ENCODE measurements at places on chromosomes 2 and 18.

- DNase-seq = no peak
These were observed 105.0 kb downstream of the LTBP1 start for GRCh38 chr2:33051586-33052360.

DNA sequence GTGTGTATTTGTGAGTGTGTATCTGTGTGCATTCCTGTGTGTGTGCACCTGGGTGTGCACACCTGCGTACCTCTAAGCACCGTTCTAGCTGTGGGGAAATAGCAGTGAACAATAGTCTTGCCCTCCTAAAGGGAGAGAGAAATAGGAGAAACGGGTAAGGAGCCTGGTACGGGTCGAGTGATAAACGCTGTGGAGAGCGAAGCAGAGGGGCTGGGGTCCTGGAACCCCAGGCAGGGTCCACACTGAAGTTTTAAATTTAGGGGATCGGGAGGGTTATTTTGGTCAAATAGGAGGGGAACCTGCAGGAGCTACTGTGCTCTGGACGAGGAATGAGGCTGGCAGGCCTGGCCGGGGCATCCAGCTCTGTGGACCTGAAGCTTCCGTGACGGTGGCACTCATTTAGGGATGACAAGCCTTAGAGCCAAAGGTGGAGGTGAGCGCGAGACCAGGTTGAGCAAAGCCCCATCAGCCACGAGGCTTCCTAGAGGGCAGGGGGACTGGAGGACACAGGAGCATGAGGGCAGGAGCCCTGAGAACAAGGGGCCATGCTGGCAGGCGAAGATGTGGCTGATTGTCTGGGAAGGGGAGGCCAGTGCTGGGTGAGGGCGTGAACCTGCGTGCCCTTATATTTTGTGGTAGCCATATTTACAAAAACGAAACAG is 188.0 kb downstream of the RTP5 start:
- no peak for DNase-seq

- DNase-seq = no peak
These were observed 40.2 kb upstream of the GMCL1 start for GRCh38 chr2:69789175-69789721.

GRCh38 chr2:196464311-196464710 is 175.2 kb upstream of the CCDC150 start:
- DNase-seq = no peak

DNA sequence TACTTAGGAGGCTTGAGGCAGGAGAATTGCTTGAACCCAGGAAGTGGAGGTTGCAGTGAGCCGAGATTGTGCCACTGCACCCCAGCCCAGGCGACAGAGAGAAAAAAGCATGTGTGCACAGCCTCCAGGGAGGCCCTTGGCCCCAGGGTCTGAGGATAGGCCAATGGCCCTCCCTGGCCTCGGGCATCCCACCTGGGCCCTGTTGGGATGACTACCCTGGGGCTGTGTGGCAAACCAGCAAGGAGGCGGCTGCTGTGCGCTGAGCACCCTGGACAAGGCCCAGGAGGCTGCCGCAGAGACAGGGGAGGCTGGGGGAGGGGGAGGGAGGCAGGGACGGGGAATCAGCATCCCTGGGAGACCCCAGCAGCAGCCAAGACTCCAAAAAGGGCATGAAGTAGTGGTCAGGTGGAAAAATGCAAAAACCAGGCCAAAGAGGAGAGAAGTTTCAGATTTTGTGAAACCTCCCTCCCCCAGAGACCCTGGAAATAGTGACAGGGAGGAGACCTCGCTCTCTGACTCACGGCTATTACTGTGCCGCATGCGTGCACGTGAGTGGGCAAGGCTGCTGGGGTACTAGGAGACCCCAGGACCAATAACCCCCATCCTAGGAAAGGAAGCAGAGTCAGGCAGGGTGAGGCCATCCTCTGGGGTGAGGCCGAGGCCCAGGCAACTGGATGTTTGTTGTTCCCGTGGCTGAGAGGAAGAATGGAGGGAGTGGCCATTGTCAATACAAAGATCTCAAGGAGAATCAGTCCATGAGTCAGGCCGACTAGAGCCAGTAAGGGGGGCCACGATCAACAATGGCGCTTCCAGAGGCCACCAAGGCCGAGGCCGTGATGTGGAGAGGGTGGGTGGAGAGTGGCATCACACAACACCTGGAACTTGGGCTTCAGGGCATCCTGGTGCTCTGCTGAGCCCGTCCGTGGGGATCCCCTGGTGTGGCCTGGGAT is 16.0 kb upstream of the B3GNT7 start:
- no peak for DNase-seq

GRCh38 chr2:158214431-158214830 is 112.8 kb downstream of the UPP2 start:
- DNase-seq = no peak

DNA sequence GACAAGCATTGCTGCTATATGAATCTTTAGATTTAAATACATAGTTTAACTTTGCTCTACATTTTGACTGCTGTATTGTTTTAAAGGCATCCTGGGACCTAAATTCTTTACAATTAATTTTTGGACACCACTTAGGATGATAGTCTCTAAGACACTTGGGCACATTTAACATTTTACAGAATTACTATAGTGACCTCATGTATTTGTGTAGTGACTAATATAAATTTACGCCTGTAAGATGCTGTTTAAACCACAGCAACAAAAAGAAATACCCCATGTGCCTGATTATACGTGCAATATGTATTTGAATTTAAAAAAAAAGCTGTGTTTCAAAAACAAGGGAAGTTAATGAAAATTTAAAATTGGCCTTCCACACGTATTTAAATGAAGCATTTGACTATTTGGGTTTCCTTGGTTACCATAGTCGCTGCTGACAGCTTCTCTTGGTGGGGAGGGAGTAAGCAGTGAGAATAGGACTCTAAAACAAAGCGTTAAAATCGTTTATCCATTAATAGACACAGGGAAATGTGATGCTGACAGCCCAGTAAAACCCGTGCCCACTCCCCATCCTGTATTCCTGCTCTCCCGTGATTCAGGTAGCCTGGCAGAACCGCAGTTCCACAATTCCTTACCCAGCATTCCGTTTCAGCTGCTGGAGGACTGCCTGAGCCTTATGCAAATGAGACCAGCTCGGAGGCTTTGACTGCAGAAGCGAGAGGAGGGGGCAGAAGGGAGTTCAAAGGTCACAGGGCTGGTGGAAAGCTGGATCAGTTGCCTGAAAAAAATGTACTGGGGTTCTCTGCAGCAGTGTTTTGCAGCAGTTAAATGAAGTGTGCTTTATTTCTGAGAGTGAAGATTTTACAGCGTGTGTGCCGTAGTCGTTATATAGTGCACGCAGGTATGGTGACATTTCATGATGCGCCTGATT is 104.3 kb downstream of the CSRNP3 start:
- DNase-seq = no peak

DNA sequence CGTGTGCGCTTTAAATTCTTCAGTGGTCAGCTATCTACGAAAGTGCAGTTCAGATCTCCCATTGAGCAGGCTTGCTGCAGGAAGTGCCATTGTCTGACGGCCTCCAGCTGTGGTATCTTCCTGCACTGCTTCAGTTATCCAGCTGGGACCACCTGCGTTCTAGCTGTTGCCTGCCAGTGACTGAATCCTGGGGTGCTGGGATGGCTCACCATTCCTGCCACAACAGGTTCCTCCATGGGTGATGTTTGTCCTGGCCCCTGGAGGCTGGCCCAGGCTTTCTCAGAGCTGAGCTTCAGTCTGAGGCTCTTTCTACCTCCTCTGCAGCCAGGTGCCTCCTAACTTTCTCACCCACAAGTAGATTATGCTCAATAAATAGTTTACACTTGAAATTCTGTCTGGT is 498.5 kb upstream of the HS6ST1 start:
- DNase-seq = no peak

DNA sequence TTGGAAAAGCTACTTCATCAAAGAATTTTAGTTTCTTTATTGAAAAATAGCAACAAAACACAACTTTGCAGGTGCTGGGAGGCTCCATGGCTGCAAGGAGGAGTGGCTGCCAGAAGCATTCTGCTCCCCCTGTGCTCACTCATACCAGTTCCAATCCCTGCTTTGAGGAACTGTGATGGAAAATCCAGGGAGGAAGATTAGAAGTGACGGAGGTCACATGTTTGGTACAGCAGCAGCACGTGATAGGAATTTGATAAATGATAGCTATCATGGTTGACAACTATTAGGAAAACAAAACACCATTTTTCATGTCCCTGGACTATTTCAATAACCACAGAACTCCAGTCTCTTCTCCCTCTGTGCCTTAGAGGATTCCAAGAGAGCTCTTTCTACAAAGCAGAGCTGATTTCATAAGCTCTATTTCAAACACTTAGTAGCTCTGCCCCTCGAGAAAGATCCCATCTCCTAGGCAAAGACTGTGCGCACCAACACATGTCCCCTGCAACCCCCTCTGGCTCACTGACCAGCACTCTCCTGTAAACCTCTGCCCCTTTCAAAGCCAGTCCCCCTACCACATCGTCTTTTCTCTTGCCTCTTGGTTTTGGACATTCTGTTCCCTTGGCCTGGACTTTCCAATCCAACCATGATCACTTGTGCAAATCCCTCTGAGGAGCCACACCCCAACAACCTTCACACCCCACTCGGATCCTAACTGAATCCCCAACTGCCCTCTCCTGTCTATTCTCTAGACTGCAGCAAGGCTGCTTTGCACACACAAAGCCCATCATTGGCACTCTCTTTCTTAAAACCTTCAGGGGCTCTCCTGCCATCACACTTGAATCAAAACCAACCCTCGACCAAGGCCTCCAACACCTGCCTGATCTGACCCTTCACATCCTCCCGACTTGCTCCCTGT is 352.4 kb upstream of the PKDCC start:
- DNase-seq = no peak

GRCh38 chr2:27025281-27025800 is 7.4 kb upstream of the TMEM214 start:
- no peak for DNase-seq

GRCh38 chr2:54610700-54611099 is 112.8 kb upstream of the EML6 start:
- DNase-seq = no peak

DNA sequence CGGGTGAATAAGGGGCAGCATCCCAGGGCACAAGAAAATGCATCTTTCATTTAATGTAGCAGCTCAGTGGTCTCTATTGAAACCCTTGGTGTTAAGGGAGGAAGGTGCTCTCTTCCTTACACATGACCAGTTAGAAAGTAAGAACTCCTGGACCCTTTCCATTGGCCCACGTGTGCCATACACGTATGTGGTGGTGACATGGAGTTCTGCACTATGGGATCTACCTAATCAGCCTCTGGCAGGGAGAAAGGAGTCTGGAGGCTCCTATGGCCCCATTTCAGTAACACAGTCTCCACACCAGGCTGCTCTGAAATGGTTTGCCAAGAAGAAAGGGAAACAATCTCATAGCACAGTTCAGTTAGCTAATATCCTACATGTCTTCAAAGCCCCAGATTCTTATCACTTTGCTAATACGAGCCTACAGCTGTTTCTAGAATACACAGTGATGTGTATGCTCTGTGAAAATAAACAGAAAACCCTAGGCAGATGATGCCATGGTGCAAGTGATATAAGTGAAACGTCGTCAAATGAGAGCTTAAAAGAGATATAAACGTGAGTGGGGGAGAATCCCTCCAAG is 7.0 kb downstream of the EFEMP1 start:
- no peak for DNase-seq

- no peak for DNase-seq
These were observed 311.0 kb downstream of the CBLN2 start for GRCh38 chr18:72233106-72233505.

- no peak for DNase-seq
These were observed 219.5 kb upstream of the NRP2 start for GRCh38 chr2:205462681-205463345.

DNA sequence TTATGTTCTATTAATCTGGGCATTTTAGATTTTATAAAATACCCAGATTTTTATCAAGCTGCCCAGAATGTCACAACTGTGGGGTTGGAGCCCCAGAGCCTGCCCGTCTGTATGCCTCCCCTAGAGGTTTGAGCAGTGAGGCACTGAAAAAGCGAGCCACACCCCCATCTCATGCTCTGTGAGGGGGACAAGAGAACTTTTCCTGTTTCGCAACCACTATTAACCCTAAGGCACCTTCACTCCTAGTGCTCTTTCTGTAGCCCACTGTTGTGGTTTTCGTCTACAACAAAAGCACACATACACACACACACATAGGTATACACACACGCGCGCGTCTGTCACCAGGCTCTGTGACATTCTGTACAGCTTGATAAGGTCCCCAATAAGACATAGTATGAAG is 38.0 kb downstream of the DCDC2C start:
- no peak for DNase-seq

- no peak for DNase-seq
These were observed 74.0 kb downstream of the INHBB start for GRCh38 chr2:120419955-120420354.

DNA sequence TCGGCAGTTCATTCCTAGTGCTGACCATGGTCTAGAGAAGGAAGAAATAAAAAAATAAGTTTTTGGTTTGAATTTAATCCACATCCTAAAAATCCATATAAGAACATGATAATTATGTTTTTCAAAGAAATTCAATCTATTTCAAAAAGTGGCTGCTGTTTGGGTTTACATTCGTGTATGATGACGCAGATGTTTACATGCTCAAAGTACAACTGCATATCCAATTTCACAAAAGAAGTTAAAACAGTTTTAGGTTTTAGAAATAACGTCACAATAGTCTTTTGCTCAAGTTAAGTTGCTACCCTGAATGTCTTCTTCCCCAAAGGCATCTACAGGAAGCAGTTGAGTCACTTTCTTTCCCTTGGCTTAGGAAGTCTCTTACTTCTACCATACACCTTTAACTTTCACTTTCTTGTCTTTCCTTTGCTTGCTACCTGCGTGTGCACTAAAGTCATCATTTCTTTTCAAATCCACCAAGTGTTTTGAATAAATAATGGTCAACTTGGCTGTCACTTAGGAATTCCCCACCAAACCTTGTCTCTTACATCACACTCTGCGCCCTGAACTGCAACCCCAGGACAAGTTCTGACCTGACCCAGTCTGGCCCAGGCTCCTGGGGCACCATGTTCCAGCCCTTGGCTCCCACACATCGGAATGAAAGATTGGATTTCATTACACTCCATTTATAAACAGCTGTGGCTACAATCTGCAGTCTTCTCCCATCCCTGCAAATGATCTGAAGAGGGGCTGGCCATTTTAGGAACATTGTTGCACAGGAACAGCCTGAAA is 28.4 kb downstream of the FAM237A start:
- DNase-seq = no peak

DNA sequence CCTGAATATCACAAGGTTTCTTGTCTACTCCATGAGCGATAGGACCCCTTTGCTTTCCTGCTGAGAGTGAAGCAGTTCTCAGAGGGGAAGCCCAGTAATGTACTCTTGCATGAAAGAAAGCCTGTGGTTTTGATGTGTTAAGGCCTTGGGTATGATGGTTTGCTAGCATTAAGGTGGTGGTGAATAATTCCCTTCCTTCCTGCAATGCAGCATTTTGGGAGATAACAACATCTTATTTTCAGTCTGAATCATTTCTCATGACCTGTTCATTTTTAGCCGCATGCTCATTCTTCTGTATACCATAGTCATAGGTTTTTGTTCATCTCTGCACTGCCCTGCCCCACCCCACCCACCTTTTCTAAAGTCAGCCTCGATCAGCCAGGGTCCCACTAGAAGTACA is 66.2 kb downstream of the HNMT start:
- DNase-seq = no peak
